ENCODE measurements at places on chromosomes 5 and 9.

- DNase-seq: no peak
Measured at GRCh38 chr5:130541617-130542221, 623.3 kb downstream of the HINT1 start.

GRCh38 chr5:172599204-172599567, 41.9 kb upstream of the NEURL1B start:
- no peak for DNase-seq

DNA sequence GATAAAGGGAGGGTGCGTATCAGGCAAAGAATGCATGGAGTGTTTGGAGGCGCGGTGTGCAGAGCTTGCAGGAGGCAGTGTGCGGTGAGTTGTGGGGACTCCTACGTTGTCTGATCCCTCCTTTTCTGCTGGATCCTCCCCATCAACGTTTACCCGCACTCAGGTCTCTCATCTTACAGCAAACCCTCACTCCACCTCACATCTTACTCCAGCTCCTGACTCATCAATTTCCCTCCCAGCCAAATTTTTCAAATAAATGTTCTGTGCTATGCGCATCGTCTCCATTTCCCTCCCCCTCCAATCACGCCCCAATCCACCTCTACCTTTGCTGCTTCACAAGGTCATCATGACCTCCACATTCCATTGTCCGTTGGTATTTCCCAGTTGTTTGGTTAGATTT, 138.9 kb upstream of the KLF4 start:
- no peak for DNase-seq

DNA sequence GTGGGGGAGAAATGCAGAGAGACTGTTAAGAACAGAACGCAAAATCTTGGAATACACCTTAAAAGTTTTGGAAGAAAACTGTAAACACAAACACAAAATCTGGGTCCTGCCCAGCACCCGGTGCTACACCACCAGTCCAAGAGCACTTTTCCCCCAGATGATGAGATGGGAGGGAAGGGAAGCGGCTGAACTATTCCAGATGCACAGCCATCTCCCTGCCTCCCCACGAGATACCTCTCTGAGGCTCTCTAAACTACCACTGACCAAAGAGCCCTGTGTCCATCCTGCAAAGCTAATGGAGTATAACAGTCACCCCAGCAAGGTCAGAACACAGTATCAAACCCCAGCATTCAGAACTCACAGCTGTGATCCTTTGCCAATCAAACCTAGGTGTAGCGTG, 8.0 kb downstream of the SPARC start:
- no peak for DNase-seq

- DNase-seq: no peak
Measured at GRCh38 chr9:32339424-32339823, 45.0 kb upstream of the ACO1 start.

DNA sequence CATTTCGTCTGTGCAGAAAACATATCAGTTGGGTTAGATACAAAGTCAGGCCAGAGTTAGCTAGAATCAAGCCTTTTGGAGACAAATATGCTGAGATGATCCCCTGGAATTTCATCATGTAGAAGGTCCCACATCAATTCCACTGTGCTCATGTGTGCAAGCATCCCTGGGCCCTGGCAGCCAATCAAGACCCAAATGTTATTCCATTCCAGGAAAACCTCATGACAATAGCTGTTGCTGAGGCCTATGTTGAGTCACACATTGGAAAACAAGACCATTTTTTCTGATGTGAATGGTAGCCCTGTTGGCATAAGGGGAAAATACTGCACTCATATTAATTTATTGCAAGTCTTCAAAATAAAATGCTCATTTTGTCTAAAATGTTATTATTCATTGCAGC, 11.5 kb downstream of the SPOCK1 start:
- no peak for DNase-seq

DNA sequence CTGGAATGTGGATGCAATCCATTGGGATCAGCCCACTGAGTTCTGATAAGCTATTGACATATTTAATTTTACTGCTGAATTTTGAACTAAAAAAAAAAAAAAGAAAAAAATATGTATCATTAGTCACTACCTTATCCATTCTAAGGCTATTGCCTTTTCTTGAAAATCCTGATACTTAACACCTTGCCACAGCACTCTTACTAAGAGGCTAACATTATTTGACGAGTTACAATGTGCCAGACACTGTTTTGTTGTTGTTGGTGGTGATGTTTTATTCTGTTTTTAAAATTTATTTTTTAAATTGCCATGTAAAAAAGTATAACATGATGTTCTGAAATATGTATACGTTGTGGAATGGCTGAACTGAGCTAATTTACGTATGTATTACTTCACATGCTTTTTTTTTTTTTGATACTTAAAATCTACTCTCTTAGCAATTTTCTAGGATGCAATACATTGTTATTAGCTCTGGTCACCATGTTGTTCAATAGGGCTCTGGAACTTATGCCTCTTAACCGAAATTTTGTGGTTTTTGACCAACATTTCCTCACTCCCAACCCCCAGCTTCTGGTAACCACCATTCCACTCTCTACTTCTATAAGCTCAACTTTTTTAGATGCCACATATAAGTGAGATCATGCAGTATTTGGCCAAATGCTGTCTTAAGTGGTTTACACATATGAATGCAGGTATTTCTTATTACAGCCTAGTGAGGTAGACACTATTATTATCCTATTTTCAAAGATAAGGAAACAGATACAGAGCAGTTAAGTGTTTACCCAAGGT, 134.8 kb upstream of the PCA3 start:
- no peak for DNase-seq

DNA sequence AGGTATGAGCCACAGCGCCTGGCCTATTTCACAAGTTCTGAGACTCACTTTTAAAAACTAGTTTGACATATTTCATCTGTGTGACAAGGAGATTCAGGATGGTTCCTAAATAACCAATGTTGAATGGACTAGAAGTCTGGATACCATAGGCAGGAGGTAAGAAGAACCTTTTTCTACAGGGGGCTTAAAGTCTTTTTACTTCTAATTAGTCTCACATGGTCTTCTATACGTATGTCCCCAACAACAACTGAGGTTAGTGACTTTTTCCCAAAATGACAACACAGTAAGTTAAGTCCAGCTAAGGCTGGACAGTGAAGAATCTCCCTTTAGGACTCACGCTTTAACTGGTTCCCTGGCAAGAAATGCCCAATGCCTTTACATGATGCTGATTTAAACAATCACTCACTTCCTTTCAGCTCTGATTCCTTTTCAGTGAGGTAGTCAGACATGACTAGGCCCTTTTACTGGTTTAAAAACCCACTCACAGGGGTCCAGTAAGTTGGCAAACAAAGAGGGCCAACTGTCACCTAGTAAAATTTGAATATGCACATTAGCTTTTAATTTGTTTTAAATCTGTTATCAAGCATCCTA, 12.1 kb upstream of the HAUS6 start:
- no peak for DNase-seq

- DNase-seq: no peak
Measured at GRCh38 chr5:100772548-100772947, 130.5 kb downstream of the ST8SIA4 start.

GRCh38 chr5:180352116-180353047, 754 bp downstream of the GFPT2 start:
- DNase-seq: no peak

- DNase-seq: no peak
Measured at GRCh38 chr5:133792024-133792423, 176.4 kb downstream of the C5orf15 start.

GRCh38 chr9:109629615-109630014, 131.5 kb upstream of the PTPN3 start:
- DNase-seq: no peak

GRCh38 chr5:96943799-96944198, 7.9 kb downstream of the LNPEP start:
- no peak for DNase-seq

DNA sequence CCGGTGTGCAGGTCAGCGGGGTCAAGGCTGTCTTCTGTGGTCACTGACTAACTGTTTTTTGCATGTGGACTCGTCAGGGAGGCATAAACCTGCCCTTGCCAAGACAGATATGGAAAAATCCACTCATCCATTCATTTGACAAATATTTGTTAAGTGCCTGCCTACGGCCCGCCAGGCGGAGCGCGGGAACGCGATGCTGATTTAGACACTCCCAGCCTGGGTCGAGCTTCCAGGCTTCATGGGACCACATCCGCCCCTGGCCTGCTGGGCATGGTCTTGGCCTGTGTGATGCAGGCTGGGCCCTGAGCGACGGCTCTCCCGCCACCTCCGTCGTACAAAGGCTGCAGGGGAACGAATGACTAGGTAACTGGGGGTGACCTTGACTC, 18.1 kb downstream of the MYMK start:
- DNase-seq: no peak
